Activated CD8-positive, alpha-beta memory T cell treated with anti-CD3 and anti-CD28 coated beads for 4 hours (primary cell): ENCODE measurements at places on chromosomes 4 and X.

GRCh38 chr4:171846232-171846631 lies 33.0 kb downstream of the GALNTL6 start:
- no peak for DNase-seq

DNA sequence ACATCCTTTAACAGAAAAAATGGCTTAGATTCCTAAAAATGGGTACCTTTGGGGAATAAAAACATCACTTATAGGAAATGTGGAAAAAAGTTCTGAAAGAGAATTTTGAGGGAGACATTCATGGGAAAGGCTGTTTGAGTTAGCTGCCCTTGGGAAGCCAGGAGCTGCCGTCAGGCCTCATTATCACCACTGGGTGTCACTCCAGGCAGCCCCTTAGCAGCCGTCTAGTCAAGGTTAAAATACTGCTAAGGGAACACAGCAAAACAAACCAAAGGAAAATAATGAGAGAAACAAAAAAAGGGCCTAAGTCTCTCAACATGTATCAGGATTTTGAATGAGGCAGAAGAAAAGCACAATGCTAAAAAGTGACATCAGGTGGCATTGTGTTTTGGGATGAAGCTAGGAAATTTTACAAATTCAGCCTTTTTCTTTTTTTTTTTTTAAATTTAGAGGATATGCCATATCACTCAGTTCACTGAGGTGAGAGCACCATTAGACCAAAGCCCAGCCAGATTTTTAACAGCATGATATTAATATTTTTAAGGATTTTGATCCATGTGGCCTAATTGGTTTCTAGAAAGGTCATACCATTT lies 235.3 kb downstream of the GPAT3 start:
- DNase-seq, result no peak

- DNase-seq, result no peak
These were observed 141.7 kb downstream of the PAPSS1 start for GRCh38 chr4:107578321-107578720.

GRCh38 chr4:173343832-173344397 lies 9.8 kb upstream of the HMGB2 start:
- DNase-seq, result no peak

GRCh38 chrX:152520653-152521052 lies 69.5 kb upstream of the GABRA3 start:
- no peak for DNase-seq

DNA sequence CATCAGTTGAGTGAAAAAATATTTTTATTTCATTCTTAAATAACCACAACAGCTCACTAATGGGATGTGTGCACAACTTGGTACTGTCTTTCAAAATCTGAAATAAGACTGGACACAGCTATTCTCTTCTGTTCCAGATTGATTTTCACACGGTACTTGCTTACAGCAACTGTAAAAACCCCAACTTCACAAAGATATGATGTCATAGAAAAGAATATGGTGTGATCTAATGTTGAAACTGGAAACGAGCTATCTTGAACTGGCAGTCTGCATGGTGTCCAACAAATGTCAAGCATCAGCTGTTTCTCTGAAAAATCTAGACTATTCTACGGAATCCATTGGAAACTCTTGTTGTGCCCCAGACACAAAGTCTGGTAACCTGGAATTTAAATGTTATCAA lies 14.7 kb downstream of the HELQ start:
- DNase-seq, result no peak

DNA sequence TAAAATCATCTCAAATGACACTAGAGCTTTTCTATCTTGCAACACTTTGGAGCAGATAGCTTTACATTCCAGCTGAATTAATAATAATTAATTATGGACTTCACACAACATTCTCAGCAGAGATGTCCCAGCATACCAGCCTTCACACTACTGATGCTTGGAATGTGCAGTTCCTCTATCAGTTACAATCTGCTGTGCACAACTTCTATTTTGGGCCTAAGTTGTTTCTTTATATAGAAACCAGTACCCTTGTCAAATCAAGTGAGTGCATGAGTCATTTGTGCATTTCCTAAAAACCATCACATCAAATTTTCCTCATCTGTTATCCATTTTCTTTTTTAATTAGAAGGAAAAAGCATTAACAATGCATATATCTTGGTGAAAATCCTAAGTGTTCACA lies 8.8 kb upstream of the RASL11B start:
- no peak for DNase-seq

DNA sequence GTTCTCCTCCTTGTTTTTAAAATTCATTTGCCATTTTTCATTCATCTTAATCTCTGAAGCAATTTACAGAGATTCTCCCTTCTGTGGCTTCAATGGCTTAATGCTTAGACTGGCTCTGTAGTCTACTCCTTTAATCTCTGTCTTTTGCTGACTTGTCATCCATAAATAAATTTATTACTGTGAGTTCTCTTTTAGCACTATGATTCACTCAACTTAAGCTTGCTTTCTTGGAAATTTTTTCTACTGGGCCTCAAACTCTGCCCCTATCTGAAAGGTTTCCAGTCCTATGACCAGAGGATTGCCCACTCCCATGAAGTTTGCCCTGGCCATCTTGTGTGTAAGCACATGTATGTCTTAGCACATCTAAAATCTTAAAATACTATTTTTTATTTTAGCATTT lies 251.1 kb downstream of the DCLK2 start:
- DNase-seq, result no peak

GRCh38 chrX:1555370-1555769 lies 18.4 kb upstream of the P2RY8 start:
- no peak for DNase-seq

DNA sequence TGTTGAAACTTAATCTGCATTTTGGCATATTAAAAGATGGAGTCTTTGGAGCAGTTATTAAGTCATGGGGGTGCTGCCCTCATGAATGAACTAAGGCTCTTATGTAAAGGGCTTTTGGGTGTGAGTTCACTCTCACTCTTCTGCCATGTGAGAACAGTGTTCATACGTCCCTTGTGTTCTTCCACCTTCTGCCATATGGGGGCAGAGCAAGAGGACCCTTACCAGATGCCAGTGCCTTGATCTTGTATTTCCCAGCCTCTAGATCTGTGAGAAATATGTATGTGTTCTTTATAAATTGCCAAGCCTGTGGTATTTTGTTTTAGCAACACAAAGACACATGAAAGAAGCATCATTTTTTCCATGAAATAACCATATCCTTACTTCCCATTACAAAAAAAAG lies 213.9 kb downstream of the SPOCK3 start:
- DNase-seq, result no peak

- DNase-seq, result no peak
These were observed 49.1 kb downstream of the ABCG2 start for GRCh38 chr4:88109123-88109881.

GRCh38 chrX:45068569-45068968 lies 132.1 kb downstream of the DIPK2B start:
- DNase-seq, result no peak

DNA sequence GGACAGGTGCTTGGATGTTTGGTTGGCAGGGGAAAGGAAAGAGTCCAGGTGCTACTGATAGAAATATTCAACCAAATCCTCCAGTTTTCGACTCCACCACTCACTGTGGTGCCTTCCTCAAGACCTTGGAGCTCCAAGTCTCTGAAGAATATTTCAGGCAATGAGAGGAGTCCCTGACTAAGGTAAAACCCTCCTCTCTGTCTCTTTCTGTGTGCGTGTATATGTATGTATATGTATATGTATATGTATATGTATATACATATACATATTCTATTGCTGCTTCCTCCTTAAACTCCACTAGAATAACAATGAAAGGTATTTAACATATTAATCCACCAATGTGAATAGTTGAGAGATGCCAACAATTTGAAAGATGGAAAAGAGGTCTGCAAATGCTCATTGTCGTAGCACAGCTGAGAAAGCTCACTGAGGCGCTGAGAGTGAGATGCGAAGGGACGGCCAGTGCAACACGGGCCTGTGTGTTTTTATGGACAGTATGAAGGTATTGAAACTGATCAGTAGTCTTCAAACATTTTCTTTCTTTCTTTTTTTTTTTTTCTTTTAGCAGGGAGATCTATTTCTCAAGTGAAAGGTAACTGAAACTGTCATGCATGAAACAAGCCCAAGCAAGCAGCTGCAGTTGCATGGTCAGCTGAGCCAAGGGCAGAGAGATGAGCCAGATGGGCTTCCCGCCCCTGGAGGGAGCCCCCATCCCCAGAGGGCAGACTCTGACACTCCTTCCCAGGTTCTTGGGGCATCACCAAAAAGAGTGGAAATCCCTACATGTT lies 41.1 kb upstream of the HS3ST1 start:
- DNase-seq, result no peak

- DNase-seq, result no peak
These were observed 200.3 kb upstream of the MAB21L2 start for GRCh38 chr4:150381609-150382008.

- no peak for DNase-seq
These were observed 93.0 kb downstream of the ZNF518B start for GRCh38 chr4:10364194-10364593.

DNA sequence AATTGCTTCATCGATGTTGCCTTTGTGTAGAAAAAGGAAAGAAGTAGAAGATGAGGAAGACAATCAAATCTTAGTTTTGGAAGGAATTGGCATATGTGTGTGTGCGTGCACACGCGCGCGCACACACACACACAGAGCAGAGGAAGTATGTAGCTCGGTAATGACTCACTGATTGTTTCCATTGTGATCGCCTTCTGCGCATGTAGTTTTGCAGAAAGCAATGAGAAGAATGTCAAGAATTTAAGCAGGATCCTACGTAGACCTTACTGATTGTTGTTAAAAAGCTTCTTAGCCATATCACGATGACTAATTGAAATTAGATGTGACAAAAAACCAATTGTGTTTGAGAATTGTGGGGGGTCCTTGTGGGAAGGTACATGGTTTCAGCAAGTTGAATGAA lies 12.8 kb upstream of the LIMCH1 start:
- DNase-seq, result no peak

DNA sequence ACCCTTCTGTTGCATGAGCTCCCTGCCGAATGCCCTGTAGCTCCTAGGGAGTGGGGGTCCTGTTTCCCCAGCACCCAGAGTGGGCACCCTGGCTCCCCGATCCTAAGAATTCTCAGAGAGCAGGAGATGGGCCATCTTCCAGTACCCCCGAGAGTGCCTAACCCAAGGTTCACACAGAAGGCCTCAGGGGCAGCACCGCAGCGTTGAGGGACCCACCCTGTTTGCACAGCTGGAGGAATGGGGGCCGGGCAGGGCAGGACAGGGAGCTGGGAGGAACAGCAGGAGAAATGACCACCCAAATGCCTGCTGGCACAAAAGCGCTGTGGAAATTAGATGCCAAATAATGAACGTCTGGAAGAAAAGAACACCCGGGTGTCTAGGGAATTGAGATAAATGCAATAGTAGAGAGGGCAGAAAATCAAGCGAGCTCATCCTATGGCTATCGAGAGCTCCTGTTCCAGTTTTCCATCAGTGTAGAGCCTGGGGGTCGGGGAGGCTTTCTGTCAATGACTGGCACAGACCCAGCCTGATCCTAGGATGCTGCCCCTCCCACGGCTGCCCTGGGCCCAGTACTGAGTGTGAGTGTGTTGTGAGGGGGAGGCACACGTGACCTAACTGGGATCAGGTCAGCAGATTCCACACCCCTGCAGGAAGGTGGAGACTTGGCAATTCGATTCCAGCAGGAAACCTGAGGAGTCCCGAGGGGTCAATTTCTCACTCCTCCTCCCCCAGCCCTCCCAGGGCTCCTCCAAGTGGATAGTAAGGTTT lies 25.7 kb downstream of the SEPTIN6 start:
- DNase-seq, result no peak

DNA sequence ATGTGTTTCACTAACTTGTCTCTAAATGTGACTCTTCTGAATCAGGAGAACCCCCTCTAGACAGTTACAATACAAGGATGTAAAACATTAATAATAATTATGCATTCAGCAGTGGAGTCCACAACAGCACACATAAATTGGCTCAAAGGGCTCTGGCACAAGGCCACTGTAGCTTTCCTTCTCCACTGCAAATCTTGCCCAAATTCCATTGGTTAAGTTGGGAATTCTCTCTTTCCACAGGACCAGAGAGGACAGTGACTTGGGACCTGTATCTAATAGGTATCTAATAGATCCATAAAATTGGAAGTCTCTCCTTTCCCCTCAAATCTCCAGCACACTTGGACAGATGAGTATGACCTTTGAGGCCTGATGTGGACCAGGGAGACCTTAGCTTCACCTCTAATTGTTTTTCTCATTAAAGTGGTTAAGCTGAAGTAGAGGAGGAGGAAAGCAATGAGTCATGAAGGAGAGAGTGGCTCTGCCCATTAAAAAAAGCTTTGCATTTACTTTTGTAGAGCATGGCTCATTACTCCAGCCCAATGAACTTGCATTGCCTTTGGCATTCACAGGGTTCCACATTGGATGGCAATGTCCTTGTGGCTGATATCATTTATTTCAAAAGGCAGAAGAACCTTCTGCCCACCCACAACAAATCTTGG lies 72.3 kb upstream of the SH3RF1 start:
- no peak for DNase-seq

DNA sequence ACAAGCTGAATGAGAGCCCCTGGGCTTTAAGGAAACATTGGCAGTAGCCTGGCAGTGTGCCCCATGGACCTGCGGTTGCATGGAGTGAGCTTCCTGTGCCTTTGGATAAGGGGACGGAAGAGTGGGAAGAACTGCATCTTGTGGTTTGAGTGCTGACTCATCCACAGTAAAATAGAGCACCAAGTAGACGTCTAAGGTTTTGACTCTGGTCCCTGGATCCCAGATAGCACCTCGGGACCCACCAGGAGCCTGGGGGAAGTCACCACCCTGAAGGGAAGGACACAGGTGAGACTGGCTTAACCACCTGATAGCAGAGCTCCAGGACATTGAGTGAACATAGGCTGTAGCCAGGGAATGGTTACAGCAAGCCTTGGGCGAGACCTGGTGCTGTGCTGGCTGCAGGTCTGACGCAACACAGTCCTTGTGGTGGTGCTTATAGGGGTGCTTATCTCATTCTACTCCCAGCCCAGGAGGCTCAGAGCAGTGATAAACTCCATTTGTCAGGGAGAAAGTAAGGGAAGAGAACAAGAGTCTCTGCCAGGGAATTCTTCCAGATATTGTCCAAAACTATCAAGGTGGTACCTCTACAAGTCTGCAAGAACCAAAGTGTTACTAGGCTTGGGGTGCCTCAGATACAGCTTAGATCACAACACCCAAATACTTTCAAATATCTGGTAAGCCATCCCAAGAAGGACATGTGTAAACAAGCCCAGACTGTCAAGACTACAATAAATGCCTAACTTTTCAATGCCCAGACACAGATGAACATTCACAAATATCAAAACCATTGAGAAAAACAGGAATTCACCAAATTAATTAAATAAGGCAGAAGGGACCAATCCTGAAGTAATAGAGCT lies 123.6 kb upstream of the TET2 start:
- no peak for DNase-seq

- no peak for DNase-seq
These were observed 99.9 kb upstream of the RAPGEF2 start for GRCh38 chr4:159002950-159003349.

DNA sequence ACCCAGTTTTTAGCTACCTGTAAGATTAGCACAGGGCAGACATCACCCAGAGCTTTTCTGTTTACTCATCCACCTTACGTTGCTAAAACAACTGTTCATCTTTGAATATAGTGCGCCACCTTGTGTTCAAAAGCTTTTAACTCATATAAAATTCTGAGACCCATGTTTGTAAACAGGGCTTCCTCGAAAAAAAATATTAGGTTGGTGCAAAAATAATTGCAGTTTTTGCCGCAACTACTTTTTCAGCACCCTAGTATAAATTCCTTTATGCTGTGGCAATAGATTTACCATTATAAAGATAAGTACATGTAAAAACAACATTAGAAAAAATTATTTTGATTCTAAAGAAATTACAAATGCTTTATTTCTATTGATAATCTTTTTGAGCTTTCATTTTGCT lies 147.9 kb downstream of the LRBA start:
- peak; percentile 4 for DNase-seq

- DNase-seq, result no peak
These were observed 128.7 kb downstream of the ARHGAP24 start for GRCh38 chr4:85603437-85604336.

GRCh38 chrX:8139716-8140115 lies 31.4 kb downstream of the VCX2 start:
- DNase-seq, result no peak
